Fibroblast of gingiva (primary cell): ENCODE measurements at places on chromosomes 1 and 21.

GRCh38 chr1:204994086-204994862, 48.7 kb upstream of the CNTN2 start:
- DNase-seq: no peak

- no peak for DNase-seq
These were observed 7.4 kb downstream of the STX6 start for GRCh38 chr1:181015251-181015615.

DNA sequence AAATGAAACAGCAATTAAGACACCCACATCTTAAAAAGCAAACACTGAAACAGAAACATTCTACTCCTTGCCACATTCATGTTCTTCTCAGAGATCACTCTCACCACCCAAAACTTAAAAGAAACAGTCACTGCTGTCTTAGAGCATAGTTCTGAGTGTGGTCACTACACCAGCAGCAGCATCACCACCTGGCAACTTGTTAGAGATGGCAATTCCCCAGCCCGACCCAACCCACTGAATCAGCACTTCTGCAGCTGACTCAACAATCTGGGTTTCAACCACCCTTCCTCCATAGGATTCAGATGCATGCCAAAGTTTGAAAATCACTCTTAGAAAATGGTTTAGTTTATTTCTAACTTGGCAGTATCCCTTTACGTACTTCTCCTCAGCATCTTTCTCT, 126.1 kb downstream of the CDC42BPA start:
- DNase-seq: peak; percentile 94

DNA sequence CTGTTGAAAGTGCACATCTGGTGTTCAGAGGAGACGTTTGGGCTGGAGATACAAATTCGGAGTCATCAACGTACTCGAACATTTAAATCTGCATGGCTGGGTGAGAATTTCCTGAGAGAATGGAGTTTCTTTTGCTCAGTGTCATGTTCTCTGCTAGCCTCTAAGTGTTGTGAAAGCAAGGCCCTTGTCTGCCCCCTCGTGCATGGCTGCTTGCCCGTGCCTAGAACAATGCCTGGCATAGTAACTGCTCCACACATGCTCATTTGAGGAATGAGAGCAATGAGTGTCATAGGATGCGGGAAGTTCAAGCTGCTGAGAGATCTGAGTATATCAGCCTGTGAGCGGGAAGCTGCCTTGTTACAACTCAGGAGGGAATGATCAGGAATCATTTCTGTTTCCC, 171.1 kb upstream of the CSF3R start:
- peak; percentile 61 for DNase-seq

- no peak for DNase-seq
These were observed 455.1 kb upstream of the VAMP3 start for GRCh38 chr1:7315946-7316345.

DNA sequence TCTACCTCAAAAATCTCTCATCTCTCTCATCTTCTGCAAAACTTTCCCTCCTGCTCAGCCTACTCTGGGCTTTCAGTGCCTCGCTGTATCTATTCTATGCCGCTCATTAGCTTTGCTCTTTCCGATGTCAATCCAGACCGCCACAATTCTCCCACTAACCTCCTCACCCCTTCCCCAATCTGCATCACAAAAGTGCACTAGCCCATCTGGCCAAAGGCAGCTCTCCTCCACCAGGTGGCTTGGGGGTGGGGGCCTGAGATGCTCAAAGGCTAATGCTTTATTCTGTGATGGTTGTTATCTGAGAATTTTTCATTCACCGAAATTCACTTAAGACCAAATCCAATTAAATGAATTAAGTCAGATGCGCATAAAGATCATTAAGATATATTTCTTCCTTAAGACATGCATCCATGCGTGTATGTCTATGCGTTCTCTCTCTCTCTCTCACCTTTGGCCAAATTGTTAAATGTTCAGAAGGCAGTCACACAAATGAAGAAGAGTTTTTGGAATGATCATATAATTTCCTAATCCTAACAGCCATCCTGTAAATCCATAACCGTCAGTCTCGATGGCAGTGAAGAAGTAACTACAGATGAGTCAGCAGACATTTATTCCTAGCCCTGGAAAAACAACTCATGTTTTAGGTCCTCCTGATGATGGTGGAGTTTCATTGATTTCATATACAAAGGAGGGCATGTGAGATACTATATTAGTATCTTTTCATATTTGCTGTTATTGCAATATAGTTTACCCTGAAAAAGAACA, 111.3 kb downstream of the C1orf21 start:
- DNase-seq: no peak

DNA sequence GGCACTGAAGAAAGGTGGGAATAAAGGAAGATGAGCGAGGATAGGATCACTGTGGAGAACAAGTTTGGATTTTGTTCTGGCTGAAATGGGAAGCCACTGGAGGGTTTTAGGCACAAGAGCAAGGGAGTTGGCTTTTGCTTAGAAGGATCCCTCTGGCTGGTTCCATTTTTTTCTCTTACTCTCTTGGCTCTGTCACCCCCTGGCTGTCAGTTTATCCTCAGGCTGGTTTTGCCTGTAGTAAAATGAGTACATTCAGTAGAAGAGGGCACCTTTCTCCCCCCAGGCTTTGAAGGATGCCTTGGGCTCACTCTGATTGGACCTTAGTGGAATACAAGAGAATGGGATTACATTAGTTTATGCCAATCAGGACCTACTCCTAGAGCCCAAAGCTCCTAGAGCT, 17.1 kb downstream of the CACHD1 start:
- DNase-seq: no peak

DNA sequence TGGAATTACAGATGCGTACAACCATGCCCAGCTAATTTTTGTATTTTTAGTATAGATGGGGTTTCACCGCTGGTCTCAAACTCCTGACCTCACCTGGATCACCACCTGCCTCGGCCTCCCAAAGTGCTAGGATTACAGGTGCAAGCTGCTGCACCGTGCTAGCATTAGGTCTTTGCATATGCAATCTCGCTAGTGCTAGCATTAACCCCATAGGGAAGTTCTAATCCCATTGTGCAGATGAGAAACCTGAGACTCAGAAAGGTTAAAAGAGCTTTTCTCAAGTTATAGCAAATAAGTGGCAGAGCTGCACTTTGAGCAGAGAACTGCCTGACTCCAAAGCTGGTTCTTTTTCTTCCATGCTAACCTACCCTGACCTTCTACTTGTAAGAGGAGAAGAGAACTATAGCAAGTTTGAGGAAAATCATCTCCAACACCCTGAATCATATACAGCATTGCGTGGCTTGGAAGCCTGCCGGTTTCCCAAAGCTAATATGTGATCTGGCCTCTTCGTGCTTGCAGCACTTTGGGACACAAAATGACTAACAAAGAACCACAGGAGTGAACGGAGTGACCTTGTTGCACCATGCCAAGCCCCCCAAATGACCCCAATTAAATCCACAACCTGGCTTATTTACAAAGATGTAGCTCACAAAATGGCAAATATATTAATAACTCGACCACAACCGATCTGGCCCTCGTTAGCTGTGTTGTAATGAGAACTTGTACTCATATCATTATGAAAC, 185.1 kb downstream of the TM2D1 start:
- DNase-seq: peak; percentile 96

- DNase-seq: no peak
These were observed 714 bp downstream of the PYCR2 start for GRCh38 chr1:225923381-225923691.

- DNase-seq: no peak
These were observed 92.7 kb upstream of the LRRC7 start for GRCh38 chr1:69475021-69475420.

DNA sequence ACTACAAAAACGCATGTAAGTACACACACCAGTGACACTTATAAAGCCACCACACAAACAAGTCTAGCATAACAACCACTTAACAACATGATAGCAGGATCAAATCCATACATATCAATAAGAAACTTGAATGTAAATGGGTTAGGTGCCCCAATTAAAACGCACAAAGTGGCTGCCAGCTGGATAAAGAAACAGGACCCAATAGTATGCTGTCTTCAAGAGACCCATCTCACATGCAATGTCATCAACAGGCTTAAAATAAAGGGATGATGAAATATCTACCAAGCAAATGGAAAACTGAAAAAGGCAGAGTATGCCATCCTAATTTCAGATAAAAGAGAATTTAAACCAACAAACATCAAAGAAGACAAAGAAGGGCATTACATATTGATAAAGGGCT, 109.6 kb downstream of the SLC5A9 start:
- no peak for DNase-seq

- peak; percentile 1 for DNase-seq
These were observed 524.4 kb downstream of the PTPRC start for GRCh38 chr1:199163267-199163666.

DNA sequence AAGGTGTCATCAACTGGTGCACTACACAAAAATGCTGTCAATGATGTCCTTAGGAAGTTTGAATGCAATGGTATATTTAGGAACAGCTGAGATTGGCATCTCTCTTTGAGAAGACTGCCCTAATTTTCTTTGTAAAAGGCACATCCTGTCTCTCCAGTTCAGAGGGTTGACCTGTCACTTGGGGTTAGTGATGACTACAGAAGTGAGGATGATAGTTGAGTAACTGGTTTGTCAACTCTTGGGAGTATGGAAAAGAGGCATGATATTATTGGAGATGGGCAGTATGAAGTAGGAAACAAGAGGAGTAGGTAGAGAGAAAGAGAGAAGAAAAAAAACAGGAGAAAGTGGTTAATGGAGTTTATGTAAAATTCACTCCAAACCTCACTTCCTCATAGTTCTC, 40.4 kb upstream of the PIGC start:
- no peak for DNase-seq

DNA sequence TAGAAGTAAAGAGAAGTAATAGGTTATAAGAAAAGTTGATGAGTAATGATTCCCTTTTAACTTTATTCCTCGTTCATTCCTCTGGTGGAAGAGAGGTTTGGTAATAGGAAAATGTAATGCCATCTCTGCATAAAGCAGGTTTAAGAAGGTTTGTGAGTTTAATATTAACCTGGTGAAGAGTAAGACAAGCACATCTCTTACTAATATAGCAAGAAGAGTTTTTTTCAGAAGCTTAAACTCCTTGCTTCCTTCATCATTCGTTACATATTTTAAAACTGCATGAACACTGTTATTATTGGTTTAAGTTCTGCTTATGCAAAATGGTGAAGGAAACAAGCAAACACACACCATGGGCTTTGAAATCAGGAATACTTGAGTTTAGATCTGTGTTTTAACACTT, 9.2 kb upstream of the PLA2G4A start:
- DNase-seq: no peak

- no peak for DNase-seq
These were observed 38.7 kb downstream of the COL18A1 start for GRCh38 chr21:45443595-45444181.

GRCh38 chr1:38039331-38040088, 7.1 kb downstream of the POU3F1 start:
- no peak for DNase-seq
